Karpas-422 (cell line): ENCODE measurements at places on chromosomes 13 and 19. TPM values are rescaled to one million over a fixed set of nuclear protein-coding genes. Genes with fewer than 3 reads are reported as not detected.

DNA sequence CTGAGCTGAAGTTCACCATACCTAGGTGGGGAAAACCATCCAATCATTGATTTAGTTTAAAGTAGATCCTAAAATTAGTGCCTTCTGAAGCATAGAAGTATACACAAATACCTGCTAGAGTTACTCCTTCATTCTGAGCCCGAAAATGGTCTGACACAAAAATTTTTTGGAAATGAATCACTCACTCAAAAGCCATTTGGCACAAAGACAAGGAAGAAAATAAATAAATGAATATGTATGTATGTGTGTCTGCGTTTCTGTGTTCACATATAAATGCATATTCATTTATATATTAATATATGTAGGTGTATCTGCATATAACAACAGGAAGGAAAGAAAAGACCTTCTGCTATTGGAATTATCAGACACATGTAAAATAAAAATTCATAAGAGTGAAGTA is 614.4 kb upstream of the PCDH9 start:
- H3K36me3 ChIP-seq = no peaks in the 10 kb centered on the region
- DNase-seq = no peak
- no peaks in the 10 kb centered on the region for H3K27me3 ChIP-seq
- no peak overlapping the region for H3K4me3 ChIP-seq
- H3K4me1 ChIP-seq = peaks cover 2% of the 10 kb centered on the region; the same call in 1 of the 2 replicates

DNA sequence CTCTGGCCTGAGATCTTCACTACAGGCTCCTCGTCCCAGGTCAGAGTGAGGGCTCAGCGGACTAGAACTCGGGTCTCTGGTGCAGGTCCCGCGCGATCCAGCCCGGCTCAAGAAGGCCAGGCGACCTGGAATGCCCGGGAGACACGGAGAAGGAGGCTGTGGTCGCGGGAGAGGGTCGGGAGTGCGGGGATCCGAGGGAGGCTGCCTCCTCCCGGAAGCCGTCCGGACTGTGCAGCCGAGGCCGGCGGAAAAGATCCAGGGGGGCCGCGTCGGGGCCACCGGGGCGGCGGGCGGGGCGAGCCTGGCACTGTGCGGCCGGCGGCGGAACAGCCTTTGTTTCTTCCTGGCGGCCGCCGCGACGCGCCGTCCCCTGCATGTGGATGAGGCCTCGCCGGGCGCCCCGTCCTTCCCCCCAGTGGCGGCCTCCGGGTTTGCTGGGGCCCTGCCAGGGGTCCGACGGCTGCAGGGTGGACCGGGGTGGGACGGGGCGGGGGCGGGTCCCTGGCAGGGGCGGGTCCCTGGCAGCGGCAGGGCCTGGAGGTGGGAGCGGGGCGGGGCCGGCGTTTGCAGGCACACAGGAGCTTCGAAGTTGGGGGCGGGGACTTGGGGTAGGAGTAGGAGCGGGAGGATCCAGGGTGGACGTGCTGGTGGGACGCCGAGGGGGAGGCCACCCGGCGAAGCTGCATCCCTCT is 1.0 kb upstream of the SLC7A10 start:
- no peak for DNase-seq
- H3K36me3 ChIP-seq = no peaks in the 10 kb centered on the region
- H3K4me1 ChIP-seq = no peaks in the 10 kb centered on the region
- H3K4me3 ChIP-seq = no peak overlapping the region
- H3K27me3 ChIP-seq = no peaks in the 10 kb centered on the region
- H3K27ac ChIP-seq = no peak overlapping the region

DNA sequence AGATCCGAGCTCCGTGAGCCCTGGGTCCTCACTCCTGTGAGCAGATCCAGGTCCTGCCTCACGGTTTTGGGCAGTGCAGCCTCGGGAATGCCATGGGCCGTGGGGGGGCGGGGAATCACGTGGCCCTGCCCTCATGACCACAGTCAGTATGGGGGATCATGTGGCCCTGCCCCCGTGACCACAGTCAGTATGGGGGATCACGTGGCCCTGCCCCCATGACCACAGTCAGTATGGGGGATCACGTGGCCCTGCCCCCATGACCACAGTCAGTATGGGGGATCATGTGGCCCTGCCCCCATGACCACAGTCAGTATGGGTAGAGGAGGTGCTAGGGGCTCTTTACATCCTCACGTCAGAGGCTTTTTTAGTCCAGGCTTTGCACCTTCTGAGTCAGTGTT is 64.3 kb upstream of the F7 start:
- no peak overlapping the region for H3K4me3 ChIP-seq
- no peaks in the 10 kb centered on the region for H3K36me3 ChIP-seq
- H3K27me3 ChIP-seq = no peaks in the 10 kb centered on the region
- H3K4me1 ChIP-seq = no peaks in the 10 kb centered on the region
- DNase-seq = no peak

- no peaks in the 10 kb centered on the region for H3K27me3 ChIP-seq
- H3K27ac ChIP-seq = no peak overlapping the region
- no peak overlapping the region for H3K4me3 ChIP-seq
- DNase-seq = no peak
These were observed 45.7 kb upstream of the RNF113B start for GRCh38 chr13:98222816-98223215.

DNA sequence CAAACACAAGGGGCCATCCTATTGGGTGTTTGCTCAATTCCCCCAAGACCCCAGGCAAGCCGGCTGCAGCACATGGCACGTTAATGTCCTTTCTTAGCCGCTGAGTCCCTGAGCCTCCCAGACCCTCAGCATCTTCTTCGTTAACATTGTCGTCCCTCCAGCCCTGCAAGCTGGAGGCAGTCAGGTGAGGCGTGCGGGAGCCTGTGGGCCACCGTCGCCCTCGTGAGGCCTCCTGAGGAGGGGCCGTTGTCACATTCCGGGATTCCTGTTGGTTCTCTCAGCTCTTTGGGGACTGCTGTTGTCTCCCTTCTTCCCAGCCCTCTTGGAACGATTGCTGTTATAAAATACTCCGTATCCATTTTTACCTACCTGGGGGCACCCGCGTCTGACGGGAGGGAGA is 140.6 kb downstream of the KDM4B start:
- H3K4me1 ChIP-seq = no peaks in the 10 kb centered on the region
- no peaks in the 10 kb centered on the region for H3K36me3 ChIP-seq
- no peak for DNase-seq
- no peak overlapping the region for H3K4me3 ChIP-seq

GRCh38 chr19:38801359-38802095 is 11.2 kb downstream of the LGALS4 start:
- no peak overlapping the region for H3K27ac ChIP-seq
- DNase-seq = no peak
- H3K36me3 ChIP-seq = no peaks in the 10 kb centered on the region
- no peaks in the 10 kb centered on the region for H3K4me1 ChIP-seq
- H3K4me3 ChIP-seq = no peak overlapping the region

Gene TNNI3
- total RNA-seq = 0.93 and 1.2 TPM in 2 replicates

DNA sequence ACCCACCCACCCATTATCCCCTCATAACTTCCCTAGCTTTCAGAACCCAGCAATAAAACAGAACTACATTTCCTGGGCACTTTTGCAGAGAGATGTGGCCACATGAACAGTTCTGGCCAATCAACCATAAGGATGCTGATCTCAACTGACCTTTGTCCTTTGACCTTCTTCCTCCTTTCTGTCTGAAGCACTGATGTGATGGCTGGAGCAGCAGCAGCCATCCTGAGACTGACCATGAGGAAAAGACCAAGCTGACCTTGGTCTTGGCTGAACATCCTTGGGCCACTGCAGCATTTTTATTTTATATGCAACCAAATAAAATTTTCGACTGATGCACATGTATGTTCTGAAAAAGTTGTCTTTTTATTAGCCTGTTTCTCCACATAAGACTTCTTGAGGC is 33.1 kb upstream of the CACNA1A start:
- DNase-seq = no peak
- no peaks in the 10 kb centered on the region for H3K27me3 ChIP-seq
- no peak overlapping the region for H3K4me3 ChIP-seq
- H3K36me3 ChIP-seq = no peaks in the 10 kb centered on the region

- no peak overlapping the region for H3K4me3 ChIP-seq
- no peak for DNase-seq
- H3K4me1 ChIP-seq = peaks cover 32% of the 10 kb centered on the region
- no peak overlapping the region for H3K27ac ChIP-seq
- H3K27me3 ChIP-seq = no peaks in the 10 kb centered on the region
These were observed 3.3 kb downstream of the ICAM5 start for GRCh38 chr19:10292789-10293636.

Gene RGCC
- total RNA-seq = 69.3 and 109 TPM in 2 replicates

Gene ZNF28
- 36.2 and 66.7 TPM in 2 replicates for total RNA-seq

DNA sequence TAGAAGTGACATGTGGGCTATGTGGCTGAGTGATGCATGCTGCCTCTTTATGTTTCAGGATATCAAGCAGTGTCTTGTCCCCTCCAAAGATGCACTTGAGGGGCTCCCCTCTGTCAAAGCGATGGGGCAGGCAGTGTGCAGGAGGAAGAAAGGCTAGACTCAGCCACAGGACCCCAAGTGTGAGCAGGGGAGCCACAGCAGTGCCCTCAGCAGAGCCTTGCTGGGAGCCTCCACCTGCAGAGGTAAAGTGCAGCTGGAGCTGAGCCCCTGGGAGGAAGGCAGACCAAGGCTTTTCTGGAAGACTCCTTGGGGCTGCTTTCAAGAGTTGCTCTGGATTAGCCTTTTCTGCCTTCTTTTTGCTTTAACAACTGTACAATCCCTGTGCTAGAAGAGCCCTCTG is 247.3 kb downstream of the DLEU7 start:
- peak overlapping the region; percentile 98 for H3K27ac ChIP-seq
- H3K36me3 ChIP-seq = no peaks in the 10 kb centered on the region
- H3K27me3 ChIP-seq = peaks cover 2% of the 10 kb centered on the region; the same call in 1 of the 2 replicates
- H3K4me1 ChIP-seq = peaks cover 77% of the 10 kb centered on the region

DNA sequence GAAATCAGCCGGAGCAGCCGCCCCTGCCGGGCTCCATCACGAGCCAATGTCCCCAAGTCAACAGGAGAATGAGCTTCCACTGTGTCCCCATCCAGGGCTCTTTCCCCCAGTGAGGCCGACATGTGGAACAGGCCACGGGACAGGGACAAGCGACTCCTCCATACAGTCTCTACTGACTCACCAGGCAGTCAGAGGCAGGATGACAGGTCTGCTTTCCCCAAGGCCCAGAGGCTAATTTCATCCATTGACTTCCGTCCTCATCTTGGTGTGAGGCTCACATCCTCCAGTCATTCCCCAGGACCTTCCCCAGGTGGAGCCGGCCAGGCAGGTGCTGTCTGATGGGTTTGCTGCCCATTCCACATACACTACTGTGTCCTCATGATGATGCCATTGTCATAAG is 3.5 kb downstream of the CEACAM6 start:
- DNase-seq = no peak
- no peak overlapping the region for H3K4me3 ChIP-seq
- H3K27ac ChIP-seq = no peak overlapping the region

Gene CD209
- not detected in 2 replicates for total RNA-seq

Gene MAP3K10
- total RNA-seq = 7.6 and 26.3 TPM in 2 replicates

Gene IGFL3
- not detected in 2 replicates for total RNA-seq

Gene LRRC25
- 1.6 and 2.2 TPM in 2 replicates for total RNA-seq

Gene CYP4F8
- not detected in 2 replicates for total RNA-seq

DNA sequence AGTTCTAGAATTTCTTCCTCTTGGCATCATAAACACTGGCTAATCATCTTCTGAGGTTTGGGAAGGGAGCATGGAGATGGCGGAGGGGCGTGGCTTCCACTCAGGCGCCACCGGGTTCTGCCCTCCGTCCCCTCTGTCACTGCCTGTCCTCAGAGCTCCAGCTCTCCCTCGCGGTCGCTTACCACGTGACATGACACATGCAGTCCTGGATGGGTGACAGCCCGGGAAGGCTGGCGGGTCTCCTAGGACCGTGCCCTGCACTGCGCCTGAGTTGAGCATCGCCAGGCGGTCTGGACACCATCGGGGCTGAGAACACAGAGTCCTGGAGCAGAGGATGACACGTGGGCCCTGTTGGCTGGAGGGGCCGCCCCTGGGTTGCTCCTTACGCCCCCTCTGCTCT is 123.3 kb downstream of the RAB20 start:
- no peaks in the 10 kb centered on the region for H3K27me3 ChIP-seq
- H3K27ac ChIP-seq = no peak overlapping the region
- no peaks in the 10 kb centered on the region for H3K4me1 ChIP-seq
- no peak overlapping the region for H3K4me3 ChIP-seq

DNA sequence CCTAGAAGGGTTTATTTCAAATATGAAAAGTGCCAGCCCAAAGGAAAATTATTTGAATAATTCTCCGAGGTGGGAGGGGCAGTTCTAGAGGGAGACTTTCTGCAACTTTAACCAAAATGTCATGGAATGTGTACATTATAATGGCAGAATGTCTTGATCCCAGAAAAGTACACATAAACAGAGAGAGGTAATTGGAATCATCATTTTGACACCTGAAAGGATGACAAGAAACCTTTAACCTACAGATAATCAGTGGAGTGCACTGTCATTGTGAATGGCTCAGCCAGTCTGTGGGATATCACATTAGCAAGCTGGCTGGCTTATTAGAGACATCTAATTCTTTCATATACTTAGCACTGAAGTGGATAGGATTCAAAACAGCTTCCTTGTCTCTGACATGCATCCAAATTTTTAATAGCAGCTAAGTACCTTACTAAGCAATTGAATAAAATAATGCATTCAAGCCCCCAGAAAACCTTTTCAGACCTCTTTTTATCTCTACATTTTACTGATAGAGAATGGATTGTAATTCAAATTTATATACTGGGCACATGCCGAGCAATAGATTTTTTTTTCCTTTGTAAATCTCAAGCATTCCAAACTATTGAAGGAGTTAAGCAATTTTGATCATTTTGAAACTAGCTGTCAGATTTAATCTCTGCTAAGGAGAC is 468.6 kb downstream of the COG6 start:
- no peak overlapping the region for H3K27ac ChIP-seq
- no peak for DNase-seq
- H3K27me3 ChIP-seq = no peaks in the 10 kb centered on the region

DNA sequence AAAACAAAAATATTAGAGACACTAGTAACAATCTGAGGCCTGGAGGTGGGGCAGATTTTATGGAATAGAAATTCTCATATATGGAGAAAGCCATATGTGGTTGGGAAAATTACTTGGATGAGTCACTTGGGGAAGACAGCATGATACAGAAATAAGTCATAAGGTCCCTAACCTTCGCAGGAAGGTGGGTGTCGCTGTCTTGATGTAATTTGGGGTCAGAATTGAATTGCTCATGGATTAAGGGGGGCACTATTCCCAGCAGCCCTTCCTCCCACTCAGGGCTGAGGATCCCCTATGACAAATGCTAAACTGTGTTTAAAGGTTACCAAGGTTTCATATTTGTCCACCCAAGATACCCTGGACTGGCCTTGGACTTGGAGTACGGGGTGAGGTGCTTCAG is 5.0 kb downstream of the RDH8 start:
- H3K4me3 ChIP-seq = no peak overlapping the region
- no peak for DNase-seq
- no peaks in the 10 kb centered on the region for H3K27me3 ChIP-seq
- no peaks in the 10 kb centered on the region for H3K4me1 ChIP-seq
- H3K36me3 ChIP-seq = no peaks in the 10 kb centered on the region
- no peak overlapping the region for H3K27ac ChIP-seq
